ENCODE measurements at places on chromosomes 3 and 15. TPM values are rescaled to one million over a fixed set of nuclear protein-coding genes. Genes with fewer than 3 reads are reported as not detected.

Gene IQCF5
- total RNA-seq: not detected

Gene VPS39
- total RNA-seq: 31.1 TPM

Gene ANKDD1A
- total RNA-seq: 2.8 TPM

Gene CX3CR1
- total RNA-seq: not detected

Gene RTP4
- not detected for total RNA-seq

Gene EMC7
- total RNA-seq: 29.2 TPM

Gene IQCH
- total RNA-seq: 4.8 TPM

Gene PDIA3
- 172 TPM for total RNA-seq

Gene CGNL1
- 2.2 TPM for total RNA-seq

Gene TFDP2
- total RNA-seq: 244 TPM

Gene CLCN2
- total RNA-seq: 4.4 TPM

Gene ISLR
- 0.13 TPM for total RNA-seq

Gene GP9
- total RNA-seq: not detected

Gene ZMAT3
- total RNA-seq: 53.6 TPM

Gene IL20RB
- total RNA-seq: 0.57 TPM

Gene TMCO5A
- total RNA-seq: not detected

Gene GP5
- 0.06 TPM for total RNA-seq

Gene STRC
- not detected for total RNA-seq

Gene SNTN
- not detected for total RNA-seq

Gene HGD
- 0.06 TPM for total RNA-seq

Gene GOLGA8R
- total RNA-seq: 2.0 TPM

Gene SLC2A2
- total RNA-seq: not detected

Gene ATP13A4
- not detected for total RNA-seq

Gene NR2C2
- 20.1 TPM for total RNA-seq

Gene ZDHHC19
- total RNA-seq: not detected

Gene CSK
- 28.8 TPM for total RNA-seq

Gene AADACL2
- total RNA-seq: not detected

Gene MNS1
- 5.3 TPM for total RNA-seq

Gene SKOR1
- total RNA-seq: not detected

Gene CHL1
- total RNA-seq: not detected

Gene ZPLD1
- 1.1 TPM for total RNA-seq

Gene CFAP161
- 1.2 TPM for total RNA-seq

Gene PSTPIP1
- total RNA-seq: not detected

Gene EDEM1
- 25.7 TPM for total RNA-seq

Gene CTXN2
- not detected for total RNA-seq

Gene UBL7
- 104 TPM for total RNA-seq

Gene XXYLT1
- total RNA-seq: 18.0 TPM

Gene CHRM5
- total RNA-seq: 0.06 TPM

Gene TNNC1
- 8.2 TPM for total RNA-seq

Gene TMEM41A
- 9.2 TPM for total RNA-seq

Gene SENP8
- total RNA-seq: 3.7 TPM

Gene SPINT1
- not detected for total RNA-seq

Gene ABI3BP
- total RNA-seq: 20.5 TPM

Gene SLC22A13
- 0.29 TPM for total RNA-seq

Gene TEX55
- not detected for total RNA-seq

Gene ZNF662
- 1.3 TPM for total RNA-seq

Gene ERC2
- total RNA-seq: not detected

Gene GOLGA8K
- total RNA-seq: 0.13 TPM

Gene DNAH12
- 0.77 TPM for total RNA-seq

Gene DNASE1L3
- total RNA-seq: not detected

Gene RBP2
- not detected for total RNA-seq

Measured in LHCN-M2 (cell line).